Anterior cingulate cortex (tissue), 58 donors: ENCODE measurements at places on chromosomes 2 and 18.

- DNase-seq, result no peak
Observed at GRCh38 chr2:76639171-76639680, 883.0 kb downstream of the LRRTM4 start.

DNA sequence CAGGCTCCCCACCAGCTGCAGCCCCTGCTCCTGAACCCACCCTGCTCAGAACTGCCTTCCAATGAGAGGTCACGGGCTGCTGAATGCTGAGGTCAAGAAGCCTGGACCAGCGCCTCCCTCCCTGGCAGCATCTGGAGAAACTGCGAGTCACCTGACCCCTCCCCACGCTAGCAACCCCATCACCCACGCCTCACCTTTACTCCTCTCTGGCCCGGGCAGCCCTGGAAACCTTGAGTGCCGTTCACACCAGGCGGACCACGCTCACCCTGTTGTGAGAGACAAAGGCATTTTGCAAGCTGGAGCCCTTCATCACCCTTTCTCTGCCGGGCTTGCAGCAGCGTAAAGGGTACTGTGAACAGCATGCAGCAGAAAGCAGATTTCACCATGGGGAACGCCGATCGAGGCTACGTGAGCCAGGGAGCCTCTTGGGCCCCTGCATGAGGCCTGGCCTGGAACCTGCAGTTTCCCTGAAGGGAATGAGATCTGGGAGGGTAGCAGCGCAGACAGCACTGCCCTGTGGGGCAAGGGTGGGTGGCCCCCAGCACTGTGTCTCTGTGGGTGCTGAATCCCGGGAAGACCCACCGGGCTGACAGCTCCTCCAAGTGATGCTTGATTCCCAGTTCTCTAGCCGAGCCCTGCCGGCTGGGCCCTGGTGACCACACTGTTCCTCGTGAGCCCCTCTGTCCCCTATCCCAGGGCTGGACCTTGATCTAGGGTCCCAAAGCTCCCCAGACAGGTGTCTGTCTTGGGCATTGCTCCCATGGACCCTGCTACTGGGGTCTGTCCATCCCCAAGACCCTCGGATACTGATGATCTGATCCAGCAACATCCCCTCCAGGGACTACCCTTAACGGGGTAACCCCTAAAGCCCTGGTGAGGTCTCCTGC, 53.8 kb downstream of the COL6A3 start:
- no peak for DNase-seq

DNA sequence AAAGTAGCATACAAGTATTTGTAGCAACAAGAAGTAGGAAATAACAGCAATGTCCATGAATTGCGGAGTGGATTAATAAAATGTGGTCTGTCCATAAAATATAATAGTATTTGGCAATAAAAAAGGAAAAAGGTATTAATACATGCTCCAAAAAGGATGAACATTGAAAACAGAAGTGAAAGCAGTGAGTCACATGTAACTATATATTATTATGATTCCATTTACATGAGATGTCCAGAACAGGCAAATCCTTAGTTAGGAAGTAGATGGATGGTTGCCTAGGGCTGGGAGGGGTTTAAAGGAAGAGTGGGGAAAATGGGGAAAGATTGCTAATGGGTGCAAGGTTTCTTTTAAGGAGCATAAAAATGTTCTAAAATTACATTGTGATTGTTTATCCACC, 44.5 kb downstream of the CCDC74A start:
- no peak for DNase-seq

DNA sequence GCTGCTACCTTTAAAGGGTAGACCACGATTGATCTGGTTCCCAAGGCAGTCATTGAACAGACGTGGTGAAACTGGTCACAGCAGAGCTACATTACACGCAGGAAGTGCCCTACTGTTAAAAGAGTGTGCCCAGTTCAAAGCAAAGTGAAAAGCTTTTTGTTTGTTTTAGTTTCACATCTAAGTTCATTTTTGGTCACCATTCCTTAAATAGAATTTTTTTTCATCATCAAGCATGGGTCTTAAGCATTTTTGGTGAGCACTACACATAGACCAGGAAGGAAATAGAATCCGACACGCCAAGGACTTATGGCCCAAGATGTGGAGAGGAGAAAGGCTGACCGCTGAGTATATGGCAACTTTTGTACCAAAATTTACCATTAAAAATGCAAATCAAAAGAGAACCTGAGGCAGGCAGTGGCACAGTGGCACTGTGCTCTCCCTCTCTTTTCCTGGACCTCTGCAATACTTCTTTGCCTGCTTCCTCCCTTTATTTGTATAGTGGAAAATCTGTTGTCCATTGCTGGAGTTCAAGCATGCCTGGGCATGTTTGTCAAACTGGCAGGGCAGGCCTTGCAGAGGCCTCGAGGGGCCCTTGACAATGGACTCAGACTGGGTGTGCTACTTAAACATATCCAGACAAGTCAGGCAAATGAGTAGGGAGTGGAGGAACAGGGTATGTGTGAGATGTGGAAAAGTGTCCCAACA, 42.6 kb upstream of the HNRNPA3 start:
- DNase-seq, result no peak

DNA sequence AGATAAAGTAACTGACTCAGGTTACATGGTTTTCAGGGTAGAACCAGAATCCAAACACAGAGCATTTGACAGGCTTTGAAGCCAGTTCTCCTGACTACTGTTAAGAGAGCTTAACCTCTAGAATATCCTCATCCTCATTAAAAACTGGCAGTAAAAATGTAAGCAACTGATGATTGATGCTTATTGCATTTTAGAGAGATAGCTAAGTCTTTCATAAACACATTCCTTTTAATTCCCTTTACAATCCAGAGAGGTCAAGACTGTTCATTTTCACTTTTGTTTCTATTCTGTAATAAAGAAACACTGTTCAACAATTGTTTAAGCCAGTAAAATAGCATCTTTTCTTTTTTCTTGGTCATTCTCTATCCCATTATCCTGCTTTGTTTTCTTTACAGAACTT, 53.9 kb upstream of the RAB27B start:
- no peak for DNase-seq

GRCh38 chr2:203376173-203376572, 48.0 kb downstream of the ABI2 start:
- no peak for DNase-seq

DNA sequence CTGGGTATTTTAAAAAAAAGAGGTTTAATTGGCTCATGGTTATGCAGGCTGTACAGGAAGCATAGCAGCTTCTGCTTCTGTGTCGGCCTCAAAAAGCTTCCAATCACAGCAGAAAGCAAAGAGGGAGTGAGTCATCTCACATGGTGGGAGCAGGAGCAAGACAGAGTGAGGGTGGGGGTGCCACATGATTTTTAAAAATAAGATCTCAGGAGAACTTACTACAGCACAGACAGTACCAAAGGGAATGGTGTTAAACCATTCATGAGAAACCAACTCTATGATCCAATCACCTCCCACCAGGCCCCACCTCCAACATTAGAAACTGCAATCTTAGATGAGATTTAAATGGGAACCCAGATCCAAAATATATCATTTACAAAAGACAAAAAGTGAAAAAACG, 14.6 kb downstream of the ZNF519 start:
- no peak for DNase-seq

DNA sequence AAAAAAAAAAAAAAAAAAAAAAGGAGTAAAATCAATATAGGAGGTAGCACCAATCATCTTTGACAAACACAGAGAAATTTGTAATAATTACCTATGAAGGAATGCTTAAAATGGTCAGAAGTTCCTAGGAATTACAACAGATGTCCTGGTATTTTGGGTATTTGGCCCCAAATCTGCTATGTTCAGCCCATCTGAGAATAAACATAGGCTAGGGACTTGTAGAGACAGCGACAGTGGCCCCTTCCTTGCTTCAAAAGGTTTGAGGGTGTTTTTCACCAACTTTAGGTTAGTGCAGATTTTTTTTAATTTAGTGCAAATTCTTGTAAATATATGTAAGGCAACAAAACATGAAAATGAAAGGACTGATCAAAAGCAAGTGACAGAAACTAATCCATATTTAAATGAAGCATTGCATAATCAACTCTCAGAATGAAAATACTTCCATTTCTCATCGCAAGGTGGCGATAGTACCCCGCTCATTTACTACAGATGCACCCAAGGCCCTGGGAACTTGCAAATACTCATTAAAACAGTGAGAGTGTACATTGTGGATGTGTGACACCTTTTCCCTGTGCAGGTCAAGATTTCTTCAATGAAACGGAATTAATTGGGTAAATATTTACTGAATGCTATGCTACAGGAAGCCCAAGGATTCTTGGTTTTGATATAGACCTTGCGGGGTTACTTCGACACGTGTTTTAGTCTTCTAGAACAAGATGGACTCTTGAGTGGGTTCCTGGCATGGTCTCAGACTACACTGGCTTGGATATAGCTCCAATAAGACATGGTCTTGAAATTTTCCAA, 44.6 kb downstream of the FAM124B start:
- DNase-seq, result no peak

GRCh38 chr2:197700960-197701359, 4.2 kb upstream of the MARS2 start:
- DNase-seq, result no peak

GRCh38 chr2:45687964-45688363, 36.5 kb downstream of the PRKCE start:
- no peak for DNase-seq

- DNase-seq, result no peak
Observed at GRCh38 chr2:234761910-234762309, 189.9 kb upstream of the SH3BP4 start.

DNA sequence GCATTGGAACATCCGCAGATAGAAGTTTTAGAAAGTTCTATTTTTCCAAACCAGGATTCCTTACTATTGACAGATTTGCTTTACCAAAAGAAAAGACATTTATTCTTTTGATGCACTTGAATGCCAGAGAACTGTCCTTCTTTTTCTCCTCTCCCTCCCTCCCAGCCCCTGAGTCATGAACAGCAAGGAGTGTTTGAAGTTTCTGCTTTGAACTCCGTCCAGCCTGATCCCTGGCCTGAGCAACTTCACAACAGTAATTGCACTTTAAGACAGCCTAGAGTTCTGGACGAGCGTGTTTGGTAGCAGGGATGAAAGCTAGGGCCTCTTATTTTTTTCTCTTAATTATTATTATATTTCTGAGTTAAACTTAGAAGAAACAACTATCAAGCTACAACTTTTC, 33.6 kb downstream of the APCDD1 start:
- no peak for DNase-seq

DNA sequence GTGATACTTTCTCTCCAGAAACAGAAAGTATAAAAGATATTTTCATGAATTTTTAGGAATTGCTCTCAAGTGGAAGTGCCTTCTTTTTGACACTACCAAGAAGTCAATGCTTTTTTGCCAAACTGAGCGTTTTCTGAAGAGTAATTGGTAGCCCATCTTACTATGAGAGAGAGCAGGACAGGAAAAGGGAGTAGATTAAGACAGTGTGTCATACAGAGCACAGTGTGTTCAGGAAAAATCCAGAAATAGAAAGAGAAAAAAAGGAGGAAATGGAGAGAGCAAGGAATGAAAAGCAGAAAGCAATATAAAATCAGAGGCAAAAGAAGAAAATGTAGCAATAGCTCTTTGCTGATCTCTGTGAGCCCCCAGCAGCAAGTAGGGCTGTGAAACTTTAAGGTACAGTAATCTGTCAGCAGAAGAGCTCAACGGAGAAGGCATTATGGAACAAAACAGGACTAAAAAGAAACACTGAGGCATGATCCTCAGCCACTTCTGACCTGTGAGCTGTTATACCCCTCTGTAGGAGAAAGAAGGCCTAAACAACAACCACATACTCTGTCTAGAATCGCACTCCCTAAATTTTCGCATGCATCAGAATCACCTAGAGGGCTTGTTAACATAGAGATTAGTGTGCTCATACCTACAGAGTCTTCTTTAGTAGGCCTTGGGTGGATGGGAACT, 15.0 kb upstream of the PGAP1 start:
- no peak for DNase-seq

DNA sequence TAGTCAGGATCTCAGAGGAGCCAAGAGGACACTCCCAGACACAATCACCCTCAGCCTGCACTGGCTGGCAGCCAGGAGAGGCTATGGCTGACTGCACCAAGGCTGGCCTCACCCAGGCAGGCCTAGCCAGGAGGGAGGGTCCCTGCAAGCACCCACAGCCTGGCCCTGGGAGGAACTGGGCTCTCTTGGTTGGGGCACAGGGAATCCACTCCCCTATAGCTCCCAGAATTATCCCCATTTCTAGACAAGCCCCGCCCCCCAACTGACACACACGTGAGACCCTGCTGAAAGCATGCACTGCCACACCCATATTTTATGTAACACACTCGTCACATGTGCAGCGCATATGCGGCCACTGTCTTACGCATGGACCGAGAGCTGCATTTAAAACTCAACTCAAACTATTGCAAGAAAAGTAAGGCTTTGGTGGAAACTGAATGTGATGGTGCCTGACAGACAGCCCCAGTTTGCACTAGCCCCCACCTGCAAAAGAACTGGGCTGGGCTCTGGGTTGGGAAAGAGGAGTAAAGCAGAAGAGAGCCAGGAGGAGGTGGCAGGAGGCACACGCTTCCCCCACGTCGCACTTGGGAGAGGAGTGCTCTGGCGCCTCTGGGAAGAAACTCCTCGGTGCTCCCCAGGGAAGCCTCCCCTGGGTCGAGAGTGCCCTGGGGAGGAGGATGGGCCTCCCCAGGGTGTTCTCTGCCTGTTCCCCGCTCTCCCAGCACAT, 28.9 kb upstream of the ARHGEF4 start:
- DNase-seq, result no peak

GRCh38 chr2:11822746-11823451, 76.5 kb downstream of the LPIN1 start:
- DNase-seq, result no peak

- DNase-seq, result no peak
Observed at GRCh38 chr18:10322004-10322403, 132.4 kb upstream of the APCDD1 start.

GRCh38 chr18:25066516-25066915, 285.4 kb downstream of the ZNF521 start:
- no peak for DNase-seq

DNA sequence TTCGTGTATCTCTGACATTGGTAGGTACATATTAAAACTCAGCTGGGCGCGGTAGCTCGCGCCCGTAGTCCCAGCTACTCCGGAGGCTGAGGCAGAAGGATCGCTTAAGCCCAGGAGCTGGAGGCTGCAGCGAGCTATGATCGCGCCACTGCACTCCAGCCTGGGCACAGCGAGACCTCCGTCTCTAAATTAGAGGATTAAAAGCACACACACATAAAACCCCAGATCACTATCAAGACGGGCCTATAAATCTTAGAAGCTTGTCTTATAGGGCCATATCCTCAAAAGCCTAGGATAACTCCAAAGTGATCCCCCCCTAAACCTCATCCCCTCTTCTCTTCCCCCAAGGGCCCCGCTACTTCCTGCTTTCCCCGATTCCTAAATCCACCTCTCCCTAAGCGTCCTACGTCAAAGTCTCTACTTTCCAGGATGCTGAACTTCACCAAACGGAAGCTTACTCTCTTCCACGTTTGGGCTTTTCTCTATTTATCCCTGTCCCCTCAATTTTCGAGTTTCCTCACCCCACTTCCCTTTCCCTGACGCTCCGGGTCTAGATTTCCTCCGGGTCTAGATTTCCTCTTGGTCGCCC, 707 bp downstream of the KRCC1 start:
- no peak for DNase-seq

- DNase-seq, result no peak
Observed at GRCh38 chr2:23445450-23445868, 60.5 kb downstream of the KLHL29 start.

- no peak for DNase-seq
Observed at GRCh38 chr2:30034052-30034775, 112.6 kb upstream of the YPEL5 start.
